ENCODE measurements at places on chromosomes 16 and 17.

DNA sequence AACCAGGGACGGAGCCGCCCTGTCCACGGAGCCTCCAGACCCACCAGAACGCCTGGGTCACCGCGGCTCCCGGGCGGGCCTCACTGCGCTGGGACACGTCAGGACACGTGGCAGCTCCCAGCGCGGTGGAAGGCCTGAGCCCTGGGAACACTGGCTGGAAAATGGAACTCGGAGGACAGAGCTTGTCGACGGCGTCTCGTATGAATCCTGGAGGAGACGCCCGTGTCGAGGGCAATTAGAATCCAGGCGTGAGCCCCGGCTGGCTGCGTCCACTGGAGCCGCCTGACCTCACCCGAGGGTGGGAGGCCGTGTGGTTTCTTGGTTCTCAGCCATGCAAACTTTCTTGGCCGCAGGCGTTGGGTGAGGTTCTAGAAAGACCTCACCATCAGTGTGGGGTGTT is 173.9 kb downstream of the LAT start:
- no peak for DNase-seq

DNA sequence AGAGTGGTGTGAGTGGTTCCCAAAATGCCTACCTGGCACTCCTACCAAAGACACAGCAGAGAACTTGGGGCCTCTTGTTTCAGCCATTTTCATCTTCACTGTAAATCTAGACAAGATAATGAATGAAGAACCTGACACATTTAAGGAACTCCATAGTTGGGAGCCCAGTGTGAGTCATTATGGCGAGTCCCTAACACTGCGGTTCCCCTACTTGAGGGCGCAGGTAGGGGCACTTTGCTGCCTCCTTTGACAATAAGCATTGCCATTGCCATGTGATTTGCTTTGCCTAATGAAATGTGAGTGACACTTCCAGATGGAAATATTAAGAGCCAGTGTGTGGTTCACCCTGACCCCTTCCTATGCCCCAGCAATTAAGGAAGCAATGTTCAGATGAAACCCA is 517.6 kb downstream of the MAF start:
- no peak for DNase-seq

GRCh38 chr16:71707199-71707598 is 17.3 kb downstream of the PHLPP2 start:
- no peak for DNase-seq

- no peak for DNase-seq
Observed at GRCh38 chr17:71679832-71680231, 441.0 kb upstream of the SOX9 start.

DNA sequence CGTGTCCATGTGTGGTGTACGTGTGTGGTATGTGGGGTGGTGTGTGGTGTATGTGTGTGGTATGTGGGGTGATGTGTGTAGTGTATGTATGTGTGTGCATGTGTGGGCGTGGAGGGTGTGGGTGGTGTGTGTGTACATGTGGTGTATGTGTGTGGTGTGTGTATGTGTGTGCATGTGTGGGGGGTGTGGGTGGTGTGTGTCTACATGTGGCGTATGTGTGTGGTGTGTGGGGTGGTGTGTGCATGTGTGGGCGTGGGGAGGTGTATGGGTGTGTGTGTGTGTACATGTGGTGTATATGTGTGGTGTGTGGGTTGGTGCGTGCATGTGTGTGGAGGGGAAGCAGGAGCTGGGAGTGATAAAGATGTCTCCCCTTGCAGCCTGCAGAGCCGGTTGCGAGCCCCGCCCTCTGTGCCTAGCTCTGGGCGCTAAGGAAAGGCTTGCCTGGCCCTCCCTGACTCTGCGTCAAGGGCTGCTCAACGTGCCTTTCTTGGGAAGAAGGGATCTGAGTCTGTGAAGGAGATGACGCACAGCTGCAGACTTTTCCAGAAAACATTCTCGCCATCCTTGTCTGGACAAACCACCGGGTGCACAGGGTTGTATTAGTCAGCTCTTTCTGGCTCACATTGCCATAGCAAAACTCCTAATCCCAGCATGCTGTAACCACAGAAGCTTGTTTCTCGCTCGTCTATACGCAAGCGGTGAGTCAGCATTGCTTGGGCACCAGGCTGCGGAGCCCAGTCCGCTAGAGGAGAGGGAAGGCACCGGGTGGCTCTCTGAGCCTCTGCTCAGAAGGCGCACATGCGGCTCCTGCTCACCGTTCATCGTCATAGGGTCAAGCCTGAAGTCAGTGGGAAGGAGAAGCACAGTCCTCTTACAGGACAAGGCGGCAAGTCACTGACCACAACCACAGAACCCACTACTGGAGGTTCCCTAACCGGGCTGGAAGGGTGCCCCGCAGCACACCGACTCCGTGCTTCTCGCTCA is 2.0 kb upstream of the CD300H start:
- DNase-seq = no peak

DNA sequence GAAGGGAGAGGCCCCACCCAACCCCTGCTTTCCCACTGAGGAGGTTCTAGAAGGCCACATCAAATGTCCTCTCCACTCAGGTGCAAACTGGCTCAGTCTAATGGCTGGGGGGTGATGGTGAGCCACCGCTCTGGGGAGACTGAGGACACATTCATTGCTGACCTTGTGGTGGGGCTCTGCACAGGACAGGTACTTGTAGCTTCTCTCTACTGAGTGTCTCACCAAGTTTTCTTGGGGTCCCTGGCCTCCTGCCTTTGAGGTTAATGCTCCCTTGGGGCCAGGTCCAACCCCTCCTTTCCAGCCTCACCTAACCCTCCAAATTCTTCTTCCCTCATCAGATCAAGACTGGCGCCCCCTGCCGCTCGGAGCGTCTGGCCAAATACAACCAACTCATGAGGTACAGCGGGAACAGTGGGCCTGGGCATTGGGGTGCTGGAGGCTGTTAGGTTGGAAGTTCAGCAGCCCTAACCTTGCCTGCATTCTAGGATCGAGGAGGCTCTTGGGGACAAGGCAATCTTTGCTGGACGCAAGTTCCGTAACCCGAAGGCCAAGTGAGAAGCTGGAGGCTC is 5.7 kb downstream of the ENO3 start:
- no peak for DNase-seq

- DNase-seq = no peak
Observed at GRCh38 chr16:59848296-59848695, 1114.2 kb upstream of the GOT2 start.

DNA sequence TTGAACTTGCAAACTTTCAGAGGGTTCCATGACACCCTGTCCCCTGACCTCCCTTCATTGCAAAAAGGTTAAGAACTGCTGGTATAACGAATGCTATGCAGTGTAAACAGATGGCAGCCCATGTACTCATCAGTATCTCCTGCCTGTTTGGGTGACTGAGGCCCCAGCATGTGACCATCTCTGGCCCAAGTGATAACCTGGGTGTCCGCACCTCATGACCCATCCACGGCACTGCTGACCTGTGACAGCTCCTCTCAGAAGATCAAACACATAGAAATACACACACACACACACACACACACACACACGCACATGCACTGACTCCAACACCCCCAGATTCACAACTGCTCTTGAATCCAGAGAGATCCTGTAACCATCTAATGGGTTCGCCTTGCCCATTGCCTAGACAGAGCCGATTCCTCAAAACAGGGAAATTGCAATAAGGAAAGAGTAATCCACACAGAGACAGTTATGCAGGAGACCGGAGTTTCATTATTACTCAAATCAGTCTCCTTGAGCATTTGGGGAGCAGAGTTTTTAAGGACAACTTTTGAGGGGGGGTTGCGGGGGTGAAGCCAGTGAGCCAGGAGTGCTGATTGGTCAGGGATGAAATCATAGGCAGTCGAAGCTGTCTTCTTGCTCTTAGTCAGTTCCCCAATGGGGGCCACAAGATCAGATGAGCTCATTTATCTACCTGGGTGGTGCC is 11.3 kb upstream of the PHOSPHO1 start:
- no peak for DNase-seq

DNA sequence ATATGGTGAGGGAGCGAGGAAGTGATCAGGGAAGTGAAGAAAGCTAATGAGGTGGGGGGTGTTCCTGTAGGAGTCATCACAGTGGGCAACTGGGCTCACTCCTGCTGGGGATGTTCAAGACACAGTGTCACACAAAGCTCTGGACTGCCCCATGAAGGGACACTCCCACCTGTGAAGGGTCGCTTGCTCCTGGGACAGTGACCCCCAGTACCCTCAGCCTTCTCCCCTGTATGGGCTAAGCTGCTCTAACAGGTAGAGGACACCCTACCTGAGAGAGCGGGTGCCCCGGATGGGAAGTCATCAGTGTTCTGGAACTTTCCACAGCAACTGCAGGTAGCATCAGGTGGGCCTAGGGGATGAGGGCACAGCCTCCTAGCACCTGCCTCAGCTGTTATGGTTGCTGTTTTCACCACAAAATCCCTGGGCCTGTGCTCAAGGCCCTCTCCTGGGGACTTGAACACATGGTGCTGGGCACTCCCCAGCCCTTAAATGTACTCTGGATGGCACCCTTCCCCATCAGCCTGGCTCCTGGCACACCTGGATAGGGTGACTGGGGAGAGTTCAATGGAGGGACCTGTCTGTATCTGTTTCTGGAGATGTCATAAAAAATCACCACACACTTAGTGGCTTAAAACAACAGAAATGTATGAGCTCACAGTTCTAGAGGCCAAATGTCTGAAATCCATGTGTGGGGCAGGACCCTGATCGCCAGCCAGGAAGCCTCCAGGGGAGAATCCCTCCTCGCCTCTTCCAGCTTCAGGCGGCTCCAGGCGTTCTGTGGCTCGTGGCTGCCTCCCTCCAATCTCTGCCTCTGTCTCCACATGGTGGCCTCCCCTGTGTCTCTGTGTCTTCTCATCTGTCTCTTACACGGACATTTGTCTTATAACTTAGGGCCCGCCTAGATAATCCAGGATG is 104.0 kb upstream of the CDH5 start:
- DNase-seq = no peak

DNA sequence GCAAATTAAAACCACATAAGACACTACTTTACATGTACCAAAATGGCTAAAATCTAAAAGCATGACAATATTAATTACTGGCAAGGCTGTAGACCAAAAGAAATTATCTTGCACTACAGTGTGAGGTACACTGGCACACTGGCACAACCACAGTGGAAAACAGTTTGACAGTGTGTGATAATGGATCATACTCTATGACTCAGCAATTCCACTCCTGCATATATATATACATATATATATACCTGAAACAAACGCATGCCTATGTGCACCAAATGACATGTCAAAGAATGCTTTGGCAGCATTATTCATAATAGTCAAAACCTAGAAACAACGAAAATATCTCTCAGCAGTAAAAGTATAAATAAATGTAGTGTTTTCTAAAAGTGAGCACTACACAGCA is 4.6 kb upstream of the DYNLRB2 start:
- DNase-seq = no peak

- DNase-seq = no peak
Observed at GRCh38 chr17:30808785-30809286, 15.7 kb downstream of the CRLF3 start.

GRCh38 chr17:11493936-11494335 is 104.3 kb upstream of the DNAH9 start:
- no peak for DNase-seq

GRCh38 chr17:13961265-13961664 is 108.0 kb upstream of the COX10 start:
- DNase-seq = no peak

- no peak for DNase-seq
Observed at GRCh38 chr17:67531291-67531690, 154.2 kb downstream of the PITPNC1 start.

- DNase-seq = no peak
Observed at GRCh38 chr17:34379868-34380267, 16.8 kb upstream of the CCL1 start.

GRCh38 chr16:57997528-57998265 is 2.8 kb downstream of the ZNF319 start:
- no peak for DNase-seq

- no peak for DNase-seq
Observed at GRCh38 chr16:10572611-10573010, 7.8 kb downstream of the EMP2 start.

GRCh38 chr16:84087466-84088151 is 29.1 kb downstream of the MBTPS1 start:
- DNase-seq = no peak

- DNase-seq = no peak
Observed at GRCh38 chr17:75878174-75878998, at the start of gene TRIM47. TSS of gene TRIM47 (minus strand) at chr17:75878581. CDS start at chr17:75878548, 33 bp downstream.

- no peak for DNase-seq
Observed at GRCh38 chr16:52254746-52255145, 292.2 kb downstream of the TOX3 start.

GRCh38 chr16:13102401-13102800 is 201.0 kb downstream of the SHISA9 start:
- DNase-seq = no peak

DNA sequence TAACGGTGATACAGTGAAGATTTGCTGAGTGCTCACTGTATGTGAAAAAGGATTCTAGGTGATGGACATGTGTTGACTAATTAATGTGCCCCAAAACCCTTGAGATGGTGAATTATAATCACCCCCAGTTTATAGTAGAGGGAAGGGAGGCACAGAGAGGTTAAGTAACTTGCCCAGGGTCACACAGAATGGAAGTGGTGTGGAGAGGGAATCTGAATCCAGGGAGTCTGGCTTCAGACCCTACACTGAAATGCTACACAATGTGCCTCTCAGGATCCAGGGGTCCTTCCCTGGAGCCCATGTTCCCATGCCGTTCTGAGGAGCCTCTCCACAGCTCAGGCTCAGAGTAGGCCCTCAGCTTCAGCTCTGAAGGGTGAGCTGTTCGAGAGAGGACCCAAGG is 11.6 kb downstream of the TRPV2 start:
- DNase-seq = no peak

DNA sequence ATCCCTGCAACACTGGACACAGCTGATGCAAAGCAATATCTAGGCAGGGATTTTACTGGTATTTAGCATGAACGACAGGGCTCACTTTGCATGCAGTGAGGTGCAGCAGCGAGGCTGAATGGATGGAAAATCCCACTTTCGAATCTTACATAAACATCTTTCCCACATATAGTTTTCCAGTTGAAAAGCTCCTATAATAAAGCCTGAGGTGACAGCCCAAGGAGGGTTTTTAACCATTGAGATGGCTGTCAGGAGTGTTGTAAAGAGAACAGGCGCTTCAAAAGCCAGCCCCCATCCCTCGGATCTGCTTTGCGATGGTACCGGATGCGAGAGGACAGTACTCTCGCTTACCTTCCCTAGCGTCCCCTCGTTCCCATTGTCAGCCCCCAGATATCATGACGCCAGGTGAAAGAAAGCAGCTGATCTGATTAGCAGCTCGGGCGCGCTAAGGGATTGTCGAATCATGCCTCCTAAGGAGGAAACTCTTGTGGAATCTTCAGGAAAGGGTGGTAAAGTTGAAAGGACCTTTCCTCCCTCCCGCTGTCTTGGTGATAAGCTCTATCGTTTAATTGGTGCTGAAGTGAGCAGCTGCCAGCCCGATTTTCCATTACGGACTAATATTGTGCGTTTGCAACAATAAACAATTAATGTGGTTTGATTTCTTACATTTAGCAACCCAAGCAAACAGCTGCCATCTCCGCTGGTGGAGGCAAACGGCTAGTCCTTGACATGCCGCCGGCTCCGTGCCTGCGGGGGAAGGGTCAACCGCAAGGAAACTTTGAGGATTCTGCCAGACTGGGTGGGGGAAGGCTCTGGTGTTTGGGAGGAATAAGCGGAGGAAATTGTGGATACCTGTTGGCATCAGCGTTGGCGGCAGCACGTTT is 1.8 kb downstream of the CDH8 start:
- no peak for DNase-seq
